H4 (cell line): ENCODE measurements at places on chromosomes 2 and 18.

DNA sequence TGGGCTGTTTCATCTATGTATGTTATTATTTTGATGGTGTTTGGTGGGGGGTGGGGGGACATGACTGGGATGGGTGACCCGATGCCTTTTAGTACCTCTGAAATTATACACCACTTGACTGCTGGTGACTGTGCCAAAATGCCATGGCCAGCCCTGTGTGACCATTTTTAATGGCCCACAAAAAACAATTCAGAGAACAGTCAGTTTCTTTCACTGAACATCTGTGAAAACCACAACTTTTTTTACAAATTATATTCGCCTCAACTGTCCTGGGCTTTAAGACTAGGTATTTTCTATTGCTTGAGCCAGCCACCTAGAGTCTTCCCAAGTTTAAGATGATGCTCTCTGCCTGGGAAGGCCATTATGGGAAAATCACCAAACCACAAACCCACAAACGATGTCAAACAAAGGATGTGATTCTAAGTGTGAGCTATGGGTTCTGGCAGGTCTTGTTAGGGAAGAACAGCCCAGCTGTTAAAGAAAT, 33.9 kb downstream of the FN1 start:
- DNase-seq: peak; percentile 91

- DNase-seq: no peak
Observed at GRCh38 chr18:54358495-54359040, 862 bp downstream of the C18orf54 start.

GRCh38 chr18:23059541-23060465, 75.5 kb upstream of the CABLES1 start:
- no peak for DNase-seq

- no peak for DNase-seq
Observed at GRCh38 chr2:237873421-237873831, 14.0 kb downstream of the RAMP1 start.

DNA sequence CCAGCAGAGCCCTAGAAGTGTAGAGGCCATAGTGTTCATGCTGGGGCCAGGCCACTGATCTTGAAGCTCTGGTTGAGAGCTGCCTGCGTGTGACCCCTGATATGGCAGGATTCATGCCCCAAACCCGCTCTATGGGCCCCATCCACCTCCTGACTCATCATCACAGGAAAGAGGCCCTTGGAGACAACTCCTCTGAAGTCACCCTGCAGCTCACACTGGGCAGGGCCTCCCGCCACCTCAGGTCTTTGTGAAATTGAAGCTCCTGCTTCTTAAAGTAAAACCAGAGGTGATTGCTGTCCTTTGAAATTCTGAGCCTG, 12.0 kb upstream of the TUBB6 start:
- no peak for DNase-seq

GRCh38 chr2:55144922-55145820, 86.9 kb downstream of the CLHC1 start:
- no peak for DNase-seq

DNA sequence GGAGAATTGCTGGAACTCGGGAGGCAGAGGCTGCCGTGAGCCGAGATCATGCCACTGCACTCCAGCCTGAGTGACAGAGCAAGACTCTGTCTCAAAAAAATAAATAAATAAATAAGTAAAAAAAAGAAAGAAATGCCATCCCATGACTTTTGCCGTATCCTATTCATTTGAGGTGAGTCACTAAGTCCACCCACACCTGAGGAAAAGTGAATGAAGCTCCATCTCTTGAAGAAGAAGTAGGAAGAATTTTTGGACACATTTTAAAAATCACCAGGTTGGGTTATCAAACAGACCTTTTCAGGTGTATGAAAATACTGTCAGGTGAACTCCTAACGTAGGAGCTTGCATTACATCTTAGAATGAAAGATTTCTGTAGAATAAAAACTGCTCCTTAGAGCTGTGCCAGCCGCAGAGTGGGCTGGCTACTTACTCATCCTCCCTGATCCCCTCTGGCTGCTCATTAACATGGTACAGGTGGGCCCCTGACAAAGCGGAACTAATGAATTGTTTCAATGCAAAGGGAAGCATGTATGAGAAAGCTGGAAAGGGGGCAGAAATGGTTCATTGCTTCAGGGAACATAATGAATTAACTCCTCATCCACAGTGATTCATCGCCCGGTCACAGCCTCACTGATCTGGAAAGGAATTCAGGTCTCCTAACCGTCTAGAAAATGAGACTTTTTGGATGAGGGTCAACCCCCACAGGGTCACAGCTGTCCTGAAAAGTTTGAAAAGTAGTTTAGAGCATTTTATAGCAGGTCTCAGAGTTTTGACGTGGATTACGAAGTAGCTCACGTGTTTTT, 191.4 kb downstream of the SPP2 start:
- peak; percentile 43 for DNase-seq

- peak; percentile 28 for DNase-seq
Observed at GRCh38 chr18:830315-830901, 18.4 kb upstream of the YES1 start.

DNA sequence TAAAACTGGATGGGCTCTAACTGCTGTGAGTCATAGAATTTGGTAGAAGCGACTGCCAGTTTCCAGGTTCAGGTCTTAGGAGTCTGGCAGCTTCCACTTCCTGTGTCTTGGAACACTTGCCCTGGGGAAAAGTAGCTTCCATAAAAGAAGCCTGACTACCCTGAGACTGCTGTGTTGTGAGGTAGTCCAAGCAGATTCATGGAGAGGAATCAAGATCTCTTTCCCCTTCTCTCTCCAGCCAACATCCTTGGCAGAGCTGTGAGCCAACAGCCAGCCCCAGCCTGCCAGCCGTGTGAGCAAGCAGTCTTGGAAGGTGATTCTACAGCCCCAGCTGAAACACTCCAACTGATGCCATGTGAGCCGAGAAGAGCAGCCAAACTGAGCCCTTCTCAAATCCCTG, 33.7 kb downstream of the SLC20A1 start:
- no peak for DNase-seq

- DNase-seq: no peak
Observed at GRCh38 chr2:42802150-42802549, 9.8 kb upstream of the HAAO start.

- no peak for DNase-seq
Observed at GRCh38 chr2:148103946-148104345, 83.1 kb downstream of the MBD5 start.

DNA sequence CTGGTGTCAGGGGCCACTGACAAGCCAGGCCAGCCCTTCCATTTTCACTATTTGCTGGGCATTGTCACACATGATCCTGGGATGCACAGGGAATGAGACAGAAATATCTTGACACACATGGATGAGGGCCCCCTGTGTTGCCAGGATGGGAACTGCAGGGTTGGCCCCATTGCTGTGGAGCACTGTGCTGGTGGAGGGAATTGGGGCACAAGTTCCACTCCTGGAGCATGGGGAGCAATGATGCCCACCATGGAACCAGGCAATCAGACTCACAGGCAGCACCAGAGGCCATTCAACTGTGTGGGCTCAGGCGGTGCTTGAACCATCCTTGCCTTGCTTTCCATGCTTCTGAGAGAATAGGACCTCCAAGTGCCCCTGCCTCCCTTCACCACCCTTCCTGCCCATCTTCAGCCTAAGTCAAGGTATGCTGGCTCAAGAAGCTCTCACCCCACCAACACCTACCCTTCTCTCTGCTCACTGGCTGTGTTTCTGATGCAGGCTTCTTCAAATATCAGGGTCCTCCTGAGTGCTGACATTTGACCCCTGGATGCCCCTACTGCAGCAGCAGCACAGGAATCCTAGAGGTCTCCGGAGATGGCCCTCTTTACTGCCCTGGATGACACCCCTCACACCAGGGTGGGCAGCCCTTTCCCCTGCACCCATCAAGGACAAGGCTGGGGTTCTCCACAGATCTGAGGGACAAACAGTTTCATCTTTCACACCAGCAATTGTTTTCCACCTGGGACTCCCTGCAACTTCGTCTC, 11.0 kb downstream of the ADRA2B start:
- no peak for DNase-seq

DNA sequence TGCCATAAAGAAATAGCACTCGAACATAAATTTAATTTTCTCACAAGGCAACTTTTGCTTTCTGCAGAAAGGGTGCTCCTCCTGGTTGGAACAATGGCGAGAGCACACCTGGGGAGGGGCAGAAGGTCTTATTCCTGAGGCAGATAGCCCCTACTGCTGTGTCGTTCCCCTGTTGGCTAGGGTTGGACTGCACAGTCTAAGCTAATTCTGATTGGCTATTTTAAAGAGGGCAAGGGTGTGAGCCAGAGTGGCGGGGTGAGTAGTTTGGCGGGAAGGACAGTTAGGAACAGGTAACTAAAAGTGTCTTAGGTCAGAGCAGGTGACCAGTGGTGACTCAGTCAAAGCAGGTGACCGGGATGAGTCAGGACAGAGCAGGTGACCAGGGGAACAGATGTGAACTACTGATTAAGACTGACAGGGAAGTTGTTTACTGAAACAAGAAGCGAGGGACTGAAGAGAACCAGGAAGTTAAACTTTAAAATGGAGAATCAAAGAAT, 49.7 kb upstream of the AGAP1 start:
- no peak for DNase-seq

DNA sequence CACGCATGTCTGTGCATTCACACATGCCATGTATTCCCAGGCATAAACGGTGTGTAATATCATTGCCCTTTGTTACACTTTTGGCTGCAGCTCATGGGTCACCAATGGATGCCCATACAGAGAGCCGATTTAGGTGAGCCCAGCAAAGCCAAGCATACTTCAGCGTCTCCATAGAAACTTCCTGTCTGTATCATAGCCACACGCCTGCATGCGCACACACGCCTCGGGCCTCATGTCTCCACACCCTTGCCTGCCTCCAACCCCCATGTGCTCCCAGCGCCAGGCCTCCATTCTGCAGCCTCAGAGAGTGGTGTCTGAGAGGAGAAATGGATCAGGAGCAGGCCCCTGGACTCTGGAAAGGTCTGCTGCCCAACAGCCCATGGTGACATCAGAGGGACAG, 33.5 kb upstream of the SELENOI start:
- DNase-seq: no peak

GRCh38 chr18:4640349-4641012, 185.4 kb upstream of the DLGAP1 start:
- no peak for DNase-seq

DNA sequence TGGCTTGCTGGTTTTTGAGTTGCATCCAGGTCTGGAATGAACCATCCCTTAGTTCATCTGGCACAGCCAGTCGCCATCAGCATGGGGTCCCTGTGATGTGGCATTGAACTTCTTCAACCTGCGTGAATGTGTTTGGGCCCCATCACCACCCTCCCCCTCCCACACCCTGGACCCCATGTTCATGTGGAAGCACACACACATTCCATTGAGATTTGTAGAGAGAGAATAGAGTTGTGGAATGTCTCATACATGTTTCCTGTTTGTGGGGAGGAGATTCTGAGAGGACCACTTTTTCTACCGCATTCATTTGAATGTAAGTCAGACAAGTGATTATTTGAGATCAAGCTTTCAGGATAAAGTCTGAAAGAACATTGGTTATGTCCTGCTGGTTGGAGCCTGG, 117.6 kb upstream of the EML6 start:
- no peak for DNase-seq

- DNase-seq: no peak
Observed at GRCh38 chr2:98036349-98037000, 40.7 kb upstream of the TMEM131 start.

DNA sequence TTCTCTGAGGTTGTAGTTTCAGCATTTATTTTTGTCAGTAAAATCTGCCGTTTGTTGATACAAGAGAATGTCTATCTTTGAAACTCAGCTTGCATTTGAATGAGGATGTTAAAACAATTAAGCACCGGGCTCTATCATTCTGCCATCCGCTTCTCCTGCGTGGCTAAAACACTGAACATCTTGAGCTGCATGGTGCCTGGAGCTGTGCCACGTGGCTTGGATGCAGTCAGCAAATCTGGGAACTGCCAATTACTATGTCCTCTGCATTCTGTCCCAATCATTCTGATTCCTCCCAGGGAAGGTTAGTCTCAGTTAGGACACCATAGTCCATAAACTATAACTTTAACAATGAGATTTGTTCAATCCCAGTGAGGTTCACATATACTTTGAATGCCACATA, 598.4 kb downstream of the FBXO15 start:
- no peak for DNase-seq

DNA sequence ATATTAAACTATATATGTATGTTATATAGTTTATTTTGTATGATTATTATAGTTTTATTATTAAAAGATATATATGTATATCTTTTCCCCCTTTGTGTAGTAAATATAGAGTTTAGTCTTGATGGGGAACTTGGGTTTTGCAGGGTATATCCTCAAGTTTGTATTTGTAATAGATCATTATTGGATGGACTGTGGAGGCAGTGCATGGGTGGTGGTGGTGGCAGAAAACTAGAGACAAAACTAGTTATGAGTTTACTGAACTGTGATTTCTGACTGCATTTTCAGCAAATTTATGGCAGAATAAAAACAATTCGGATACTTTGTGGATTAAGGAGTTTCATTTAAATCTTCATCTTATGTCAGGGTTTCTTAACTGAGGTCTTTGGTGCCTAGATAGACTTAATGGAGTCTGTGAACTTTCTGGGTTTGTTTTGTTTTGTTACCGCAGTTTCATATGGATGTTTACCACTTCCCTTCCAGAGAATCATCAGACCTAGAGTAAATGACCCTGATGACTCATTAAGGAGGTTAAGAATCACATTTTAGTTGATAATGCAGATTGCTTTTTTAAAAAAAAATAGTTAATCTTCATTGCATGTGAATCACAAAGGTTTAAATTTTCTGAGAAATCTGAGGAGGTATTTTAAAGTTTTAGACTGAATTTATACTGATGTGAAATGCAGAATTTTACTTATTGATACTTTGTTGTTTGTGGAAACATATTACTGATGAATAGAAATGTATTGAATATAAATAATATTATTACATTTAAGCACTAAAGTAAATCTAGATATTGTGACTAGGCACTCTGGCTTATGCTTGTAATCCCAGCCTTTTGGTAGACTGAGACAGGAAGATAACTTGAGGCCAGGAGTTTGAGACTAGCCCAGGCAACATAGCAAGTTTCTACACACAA, 14.5 kb downstream of the EPC2 start:
- peak; percentile 62 for DNase-seq

- no peak for DNase-seq
Observed at GRCh38 chr2:29123617-29124349, 8.6 kb downstream of the CLIP4 start.

DNA sequence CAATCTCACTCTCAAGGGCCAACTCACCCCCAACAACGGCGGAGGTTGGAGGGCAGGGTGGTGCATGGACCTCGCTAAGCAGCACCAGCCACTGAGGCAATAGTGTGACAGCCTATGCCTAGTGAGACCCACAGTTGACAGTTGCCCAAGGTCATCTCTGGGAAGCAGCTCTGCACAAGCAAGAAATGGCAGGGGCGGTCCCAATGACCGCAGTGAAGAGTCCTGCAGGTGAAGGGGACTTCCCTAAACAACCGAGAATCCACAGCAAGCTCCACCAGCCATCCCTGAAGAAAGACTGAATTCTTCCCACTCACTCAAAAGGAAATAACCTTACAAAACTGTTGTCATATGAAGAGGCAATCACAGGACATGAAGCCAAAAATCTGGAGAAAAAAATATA, 313.4 kb upstream of the ID2 start:
- no peak for DNase-seq
